Kidney (tissue), 22 donors: ENCODE measurements at places on chromosomes 6 and 20. TPM values are rescaled to one million over a fixed set of nuclear protein-coding genes. Genes with fewer than 3 reads are reported as not detected.

The FKBP1C gene
- total RNA-seq: 0.25 TPM

The ZNF165 gene
- 3.6 TPM for total RNA-seq

The ZNF334 gene
- total RNA-seq: 8.2 TPM

The SLC17A1 gene
- 26.3 TPM for total RNA-seq

The CNR1 gene
- 4.8 TPM for total RNA-seq
